Chondrocyte (in vitro differentiated cells): ENCODE measurements at places on chromosomes 11 and 22.
A peak's percentile ranks its signal among the peaks of the same experiment; 100 is the strongest.

DNA sequence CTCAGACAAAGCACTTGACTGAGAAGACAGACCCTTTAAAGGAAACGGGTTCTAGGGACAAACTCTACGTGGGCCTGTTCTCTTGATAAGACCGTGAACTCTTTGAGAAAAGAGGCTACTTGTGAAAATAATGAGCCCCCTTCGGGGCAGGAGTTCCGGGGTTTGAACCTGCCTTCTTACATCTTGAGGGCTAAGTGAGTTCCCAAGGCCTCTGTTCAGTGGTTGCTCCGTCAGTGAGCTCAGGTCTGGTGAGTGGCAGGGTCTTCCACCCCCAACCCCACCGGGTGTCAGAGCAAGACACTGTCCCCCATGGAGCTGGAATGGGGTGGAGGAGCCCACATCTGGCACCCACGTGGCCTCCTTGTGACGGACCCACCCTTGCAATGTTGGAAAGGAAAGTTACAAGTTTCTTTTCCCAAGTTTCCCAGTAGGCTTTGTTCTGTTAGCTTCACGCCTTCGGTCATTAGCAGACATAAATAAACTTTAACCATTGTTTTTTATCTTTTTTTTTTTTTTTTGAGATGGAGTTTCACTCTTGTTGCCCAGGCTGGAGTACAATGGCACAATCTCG lies 6.3 kb upstream of the SAMM50 start:
- DNase-seq, result peak; percentile 54

- no peak for DNase-seq
These were observed 36.7 kb upstream of the PLET1 start for GRCh38 chr11:112297248-112297866.

DNA sequence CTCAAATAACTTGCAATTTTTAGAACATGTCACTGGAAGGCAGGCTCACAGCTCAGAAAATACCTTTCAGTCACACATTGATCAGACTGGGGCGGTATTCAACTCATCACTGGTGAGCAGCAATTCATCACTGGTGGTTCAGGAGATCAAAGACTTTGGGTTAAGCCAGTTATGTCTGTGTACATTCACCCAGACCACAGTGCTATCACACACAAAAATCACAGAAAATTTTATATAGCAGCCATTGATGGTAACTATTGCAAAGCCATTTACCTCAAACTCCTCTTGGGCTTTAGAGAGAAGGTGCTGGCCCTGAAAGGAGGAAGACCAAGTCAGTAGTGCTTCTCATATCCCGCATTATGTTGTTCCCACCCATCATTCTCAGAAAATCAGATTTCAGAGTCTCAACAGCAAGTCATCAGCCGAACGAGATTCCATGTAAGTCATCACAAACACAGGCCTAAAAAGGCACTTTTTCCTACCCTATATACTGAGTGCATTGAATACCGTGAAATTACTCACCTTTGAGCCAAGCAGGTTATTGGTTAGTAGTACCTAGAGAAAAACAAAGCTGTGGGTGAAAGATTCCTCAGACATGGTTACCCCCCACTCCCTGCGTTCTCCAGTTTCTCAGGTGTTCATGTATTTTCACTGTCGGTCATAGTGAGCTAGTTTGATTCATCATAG lies 14.0 kb upstream of the WDR74 start:
- no peak for DNase-seq

DNA sequence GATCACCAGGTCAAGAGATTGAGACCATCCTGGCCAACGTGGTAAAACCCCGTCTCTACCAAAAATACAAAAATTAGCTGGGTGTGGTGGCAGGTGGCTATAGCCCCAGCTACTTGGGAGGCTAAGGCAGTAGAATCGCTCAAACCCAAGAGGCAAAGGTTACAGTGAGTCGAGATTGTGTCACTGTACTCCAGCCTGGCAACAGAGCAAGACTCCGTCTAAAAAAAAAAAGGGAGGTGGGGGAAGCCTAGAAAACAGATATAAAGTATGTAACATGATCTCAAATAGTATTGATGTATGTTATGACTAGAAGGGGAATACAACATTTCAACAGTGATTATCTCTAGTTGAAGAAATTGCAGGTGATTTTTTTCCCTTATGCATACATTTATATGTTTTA lies 61.4 kb downstream of the SLC1A2 start:
- DNase-seq, result no peak

GRCh38 chr11:34957206-34957605 lies 40.8 kb downstream of the PDHX start:
- DNase-seq, result no peak

DNA sequence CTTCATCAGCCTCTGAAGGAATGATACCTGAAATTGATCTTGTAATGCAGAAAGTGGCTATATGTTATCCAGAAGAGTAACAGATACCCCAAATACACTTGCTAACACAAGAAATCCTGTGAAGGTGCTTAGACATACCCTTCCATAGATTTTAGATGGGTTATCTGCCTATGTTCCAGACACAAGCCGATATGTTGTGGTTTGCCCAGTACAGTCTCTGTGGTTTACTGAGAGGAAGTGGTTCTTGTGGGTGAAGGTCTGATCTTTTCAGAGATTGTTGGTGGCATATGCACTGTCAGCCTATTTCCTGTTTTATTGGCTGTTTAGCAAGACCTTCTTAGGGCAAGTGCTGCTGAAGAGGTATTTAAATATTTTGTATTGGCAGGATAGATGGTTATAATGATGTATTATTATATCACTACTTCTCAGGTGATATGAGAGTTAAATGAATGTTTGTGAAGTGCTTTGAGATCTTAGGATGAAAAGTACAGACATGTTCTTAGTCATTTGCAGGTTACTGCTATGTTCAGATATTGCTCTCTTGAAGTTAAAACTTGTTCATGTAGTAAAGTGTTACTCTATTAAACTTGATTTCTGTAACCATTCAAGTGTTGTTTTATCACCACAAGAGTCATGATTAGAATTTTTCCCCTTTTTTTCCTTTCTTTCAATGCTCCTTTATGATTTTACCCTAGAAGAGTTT lies 8.2 kb downstream of the ARHGEF12 start:
- no peak for DNase-seq

DNA sequence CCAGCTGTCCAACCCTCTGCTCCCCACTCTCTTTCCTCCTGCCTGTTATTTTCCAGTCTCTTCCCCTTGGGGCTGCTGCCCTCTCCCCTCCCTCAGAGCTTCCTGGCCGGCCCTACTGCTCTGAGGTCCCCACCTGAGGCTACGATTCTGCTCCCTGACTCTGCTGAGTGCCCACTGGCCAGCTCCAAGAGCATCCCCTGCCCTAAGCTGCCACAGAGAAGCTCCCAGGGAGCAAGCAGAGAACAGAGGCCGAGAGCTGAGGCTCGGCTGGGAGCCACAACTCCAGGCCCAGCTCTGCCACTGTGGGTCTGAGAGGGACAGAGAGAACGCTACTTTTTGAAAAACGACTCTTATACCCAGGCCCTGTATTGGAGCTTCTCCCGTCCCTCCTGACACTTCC lies 61.1 kb downstream of the CHRDL2 start:
- DNase-seq, result no peak

GRCh38 chr11:866481-866880 lies 23.8 kb downstream of the TSPAN4 start:
- no peak for DNase-seq

- no peak for DNase-seq
These were observed 13.3 kb upstream of the PHF21A start for GRCh38 chr11:46134540-46134939.

- DNase-seq, result no peak
These were observed 418.8 kb downstream of the DYNC2H1 start for GRCh38 chr11:103528046-103528445.

DNA sequence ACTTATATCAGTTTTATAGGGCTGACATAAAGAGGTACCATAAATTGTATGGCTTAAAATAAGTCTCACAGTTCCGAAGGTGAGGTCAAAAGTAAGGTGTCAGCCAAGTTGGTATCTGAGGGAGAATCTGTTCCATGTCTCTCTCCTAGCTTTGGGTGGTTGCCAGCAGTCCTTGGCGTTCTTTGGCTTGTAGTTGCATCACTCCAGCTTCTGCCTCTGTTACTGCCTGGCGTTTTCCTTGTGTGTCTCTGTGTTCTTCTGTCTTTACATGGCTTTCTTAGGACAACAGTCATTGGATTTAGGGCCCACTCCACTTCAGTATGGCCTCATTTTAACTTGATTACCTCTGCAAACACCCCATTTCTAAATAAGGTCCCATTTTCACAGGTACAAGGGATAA lies 16.7 kb downstream of the MMP7 start:
- DNase-seq, result no peak

DNA sequence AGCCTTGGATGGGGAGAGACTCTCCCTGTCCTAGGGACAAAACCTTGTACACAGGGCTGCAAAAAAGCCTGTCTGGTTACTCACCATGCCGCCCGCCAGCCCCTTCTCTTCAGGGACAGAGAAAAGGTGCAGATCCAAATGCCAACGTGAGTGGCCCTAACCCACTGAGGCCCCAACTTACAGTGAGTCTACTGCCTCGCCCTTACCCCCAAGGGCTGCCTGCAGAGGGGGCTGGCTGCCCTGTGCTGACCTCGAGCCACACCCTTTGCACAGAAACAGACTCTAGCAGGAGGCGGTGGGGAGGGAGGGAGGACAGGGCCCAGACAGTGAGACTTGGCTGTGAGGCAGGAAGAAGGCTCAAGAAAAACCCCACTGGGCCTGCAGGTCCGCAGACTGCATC lies 13.6 kb upstream of the CHST1 start:
- no peak for DNase-seq

GRCh38 chr11:17472467-17472866 lies 4.2 kb downstream of the ABCC8 start:
- no peak for DNase-seq

GRCh38 chr11:6695377-6695776 lies 12.2 kb upstream of the MRPL17 start:
- no peak for DNase-seq
